ENCODE measurements at places on chromosomes 16 and 17. TPM values are rescaled to one million over a fixed set of nuclear protein-coding genes. Genes with fewer than 3 reads are reported as not detected.

Gene PHF12
- 98.6 TPM for total RNA-seq

Gene ITGAL
- 664 TPM for total RNA-seq

Gene BICDL2
- total RNA-seq, result 1.6 TPM

Gene SPAG5
- total RNA-seq, result 109 TPM

Gene VAT1L
- total RNA-seq, result not detected

Gene CBFA2T3
- 0.08 TPM for total RNA-seq

Gene PROCA1
- 12.1 TPM for total RNA-seq

Gene BOLA2
- total RNA-seq, result 12.1 TPM

Gene CALB2
- not detected for total RNA-seq

Gene PERCC1
- 0.57 TPM for total RNA-seq

Gene HBA2
- total RNA-seq, result not detected

Gene CRYM
- not detected for total RNA-seq

Gene KRTAP4-5
- total RNA-seq, result not detected

Gene CA7
- total RNA-seq, result not detected

Gene UMOD
- total RNA-seq, result not detected

Gene IRF8
- 30.8 TPM for total RNA-seq

Gene ATP2A1
- total RNA-seq, result 4.6 TPM

Gene CDC27
- total RNA-seq, result 114 TPM

Gene SMTNL2
- not detected for total RNA-seq

Gene RFWD3
- total RNA-seq, result 119 TPM

Gene CD300E
- not detected for total RNA-seq

Gene MLKL
- 28.7 TPM for total RNA-seq

Gene KRT27
- not detected for total RNA-seq

Gene HNF1B
- total RNA-seq, result 0.30 TPM

Gene CLEC18C
- 0.67 TPM for total RNA-seq

Gene NAGS
- 1.4 TPM for total RNA-seq

Gene KRT20
- not detected for total RNA-seq

Gene TBC1D3H
- total RNA-seq, result not detected

Gene ACAP1
- total RNA-seq, result 710 TPM

Gene NATD1
- total RNA-seq, result 5.4 TPM
